Activated CD8-positive, alpha-beta memory T cell treated with anti-CD3 and anti-CD28 coated beads for 1 hour (primary cell): ENCODE measurements at places on chromosomes 7 and 10.

DNA sequence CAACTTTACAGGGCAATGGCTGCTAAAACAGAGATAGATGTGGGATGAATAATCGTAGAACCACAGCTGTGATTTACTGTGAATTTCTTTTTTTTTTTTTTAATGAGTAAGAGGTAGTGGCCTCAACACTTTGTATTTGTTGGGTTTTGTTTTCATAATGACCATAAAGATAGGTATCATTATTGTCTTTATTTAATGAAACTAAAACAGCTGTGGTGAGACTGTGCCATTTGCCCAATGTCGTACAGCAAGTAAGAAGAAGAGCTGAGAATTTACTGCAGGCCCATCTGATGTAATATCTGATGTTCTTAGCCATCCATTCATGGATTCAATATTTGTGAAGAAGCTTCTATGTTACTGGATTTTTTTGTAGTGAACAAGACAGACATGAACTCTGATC, 271.2 kb downstream of the IPMK start:
- DNase-seq = no peak

DNA sequence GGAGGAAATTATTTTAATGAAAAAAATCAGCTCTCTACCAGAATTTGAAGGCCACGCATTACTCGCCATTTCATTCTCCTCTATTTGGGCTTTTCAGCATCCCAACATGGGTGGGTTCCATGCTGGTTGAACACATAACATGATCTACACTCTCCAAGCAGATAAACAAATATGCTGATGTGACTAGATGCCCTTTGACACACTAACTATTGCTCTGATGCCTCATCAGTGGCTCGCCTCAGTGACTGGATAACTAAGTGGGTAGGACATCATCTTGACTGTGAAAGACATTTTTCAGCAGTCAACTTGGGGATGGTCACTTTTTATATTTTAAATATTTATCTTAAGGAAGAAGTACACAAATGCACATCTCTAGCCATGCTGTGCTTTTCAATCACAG, 113.9 kb upstream of the LAMB4 start:
- no peak for DNase-seq

DNA sequence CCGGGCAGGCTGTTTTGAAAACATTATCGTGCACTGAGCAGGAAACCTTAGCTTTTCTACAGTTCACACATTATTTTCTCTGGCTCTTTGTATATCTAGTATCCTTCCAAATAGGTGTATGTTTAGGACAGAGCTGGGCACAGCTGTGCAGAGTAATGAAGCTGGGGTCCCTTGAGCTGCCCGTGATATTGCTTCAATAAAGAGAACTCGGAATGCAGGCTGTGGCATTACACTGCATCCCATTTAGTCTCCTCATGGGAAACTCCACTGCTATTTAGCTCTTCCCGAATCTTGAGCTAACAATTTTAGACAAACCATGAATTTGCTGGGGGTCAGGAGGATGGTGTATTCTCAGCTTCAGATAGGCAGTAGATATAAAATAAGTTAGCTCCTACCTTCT, 348.3 kb downstream of the ACTR3B start:
- no peak for DNase-seq

DNA sequence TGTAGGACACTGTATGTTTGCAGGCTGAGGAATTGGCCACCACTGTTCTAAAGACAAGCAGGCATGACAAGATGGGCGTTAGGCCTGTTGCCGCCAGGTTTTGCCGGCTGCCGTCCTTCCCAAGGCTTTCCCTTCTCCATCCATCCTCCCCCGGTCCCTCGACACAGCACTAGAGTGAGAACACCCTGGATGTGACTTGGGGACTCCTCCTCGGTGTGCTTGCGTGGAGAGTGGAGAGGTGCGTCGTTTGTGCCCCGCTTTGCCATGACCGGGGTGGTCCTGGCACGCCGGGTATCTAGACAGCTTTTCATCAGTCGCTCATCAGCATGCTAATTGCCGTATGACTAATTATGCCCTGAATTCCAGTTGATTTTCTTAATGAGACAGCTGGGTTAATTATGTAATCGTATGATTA, 206.6 kb upstream of the SH2B2 start:
- no peak for DNase-seq

- no peak for DNase-seq
Measured at GRCh38 chr7:37511915-37512314, 63.3 kb upstream of the ELMO1 start.

GRCh38 chr7:114341648-114342047, 73.0 kb upstream of the FOXP2 start:
- no peak for DNase-seq

DNA sequence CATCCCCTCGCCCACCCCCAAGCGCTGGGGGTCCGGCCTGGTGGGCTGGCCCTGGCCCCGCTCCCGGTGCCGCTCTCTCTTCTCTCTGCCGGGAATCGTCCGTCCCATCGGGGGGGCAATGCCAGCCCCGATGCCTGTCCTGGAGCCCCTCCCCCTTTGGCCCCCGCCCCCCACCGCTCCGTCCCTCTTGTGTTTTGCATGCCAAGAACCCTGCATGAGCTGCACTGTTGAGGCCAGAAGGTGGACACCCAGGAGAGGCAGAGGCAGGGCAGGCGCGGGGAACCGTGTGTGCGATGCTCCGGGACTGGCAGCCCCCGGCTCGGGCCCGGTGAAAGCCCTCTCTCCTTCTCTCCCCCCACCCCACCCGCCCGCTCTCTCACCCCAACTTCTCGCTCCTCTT, 22.1 kb upstream of the HSPB1 start:
- DNase-seq = no peak

GRCh38 chr10:101726115-101726387, 31.1 kb upstream of the FBXW4 start:
- no peak for DNase-seq

DNA sequence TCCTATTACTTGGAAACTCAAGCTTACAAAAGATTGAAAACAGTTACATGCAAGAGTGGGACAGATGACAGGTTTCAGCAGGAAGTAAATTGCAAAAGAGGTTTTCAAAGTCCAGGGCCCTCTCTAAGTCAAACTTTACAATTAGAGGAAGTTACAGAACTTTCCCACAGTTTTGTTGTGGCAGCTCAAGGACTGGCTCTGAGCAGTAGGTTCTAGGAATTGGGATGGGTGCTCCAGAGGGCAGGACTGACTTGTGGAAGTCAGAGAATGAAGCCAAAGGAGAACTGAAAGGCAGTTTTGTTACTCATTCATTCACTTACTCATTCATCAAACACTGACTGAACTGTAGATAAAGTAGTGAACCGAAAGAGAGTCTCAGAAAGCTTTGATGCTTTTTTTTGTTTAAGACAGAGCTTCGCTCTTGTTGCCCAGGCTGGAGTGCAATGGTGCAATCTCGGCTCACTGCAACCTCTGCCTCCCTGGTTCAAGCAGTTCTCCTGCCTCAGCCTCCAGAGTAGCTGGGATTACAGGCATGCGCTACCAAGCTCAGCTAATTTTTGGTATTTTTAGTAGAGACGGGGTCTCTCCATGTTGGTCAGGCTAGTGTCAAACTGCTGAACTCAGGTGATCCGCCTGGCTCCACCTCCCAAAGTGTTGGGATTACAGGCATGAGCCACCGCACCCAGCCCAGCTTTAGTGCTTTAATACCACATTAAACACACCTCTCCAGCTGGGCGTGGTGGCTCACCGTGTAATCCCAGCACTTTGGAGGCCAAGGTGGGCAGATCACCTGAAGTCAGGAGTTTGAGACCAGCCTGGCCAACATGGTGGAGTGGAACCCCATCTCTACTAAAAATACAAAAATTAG, 66.8 kb upstream of the CCNJ start:
- no peak for DNase-seq

DNA sequence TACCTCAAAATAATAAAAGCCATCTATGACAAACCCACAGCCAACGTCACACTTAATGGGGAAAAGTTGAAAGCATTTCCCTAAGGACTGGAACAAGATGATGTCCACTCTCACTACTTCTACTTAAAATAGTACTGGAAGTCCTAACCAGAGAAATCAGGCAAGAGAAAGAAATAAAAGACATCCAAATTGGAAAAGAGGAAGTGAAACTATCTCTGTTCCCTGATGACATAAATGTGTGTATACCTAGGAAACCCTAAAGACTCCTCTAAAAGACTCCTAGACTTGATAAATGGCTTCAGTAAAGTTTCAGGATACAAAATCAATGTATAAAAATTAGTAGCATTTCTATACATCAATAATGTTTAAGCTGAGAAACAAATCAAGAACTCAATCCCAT, 314.1 kb downstream of the WDR37 start:
- no peak for DNase-seq

DNA sequence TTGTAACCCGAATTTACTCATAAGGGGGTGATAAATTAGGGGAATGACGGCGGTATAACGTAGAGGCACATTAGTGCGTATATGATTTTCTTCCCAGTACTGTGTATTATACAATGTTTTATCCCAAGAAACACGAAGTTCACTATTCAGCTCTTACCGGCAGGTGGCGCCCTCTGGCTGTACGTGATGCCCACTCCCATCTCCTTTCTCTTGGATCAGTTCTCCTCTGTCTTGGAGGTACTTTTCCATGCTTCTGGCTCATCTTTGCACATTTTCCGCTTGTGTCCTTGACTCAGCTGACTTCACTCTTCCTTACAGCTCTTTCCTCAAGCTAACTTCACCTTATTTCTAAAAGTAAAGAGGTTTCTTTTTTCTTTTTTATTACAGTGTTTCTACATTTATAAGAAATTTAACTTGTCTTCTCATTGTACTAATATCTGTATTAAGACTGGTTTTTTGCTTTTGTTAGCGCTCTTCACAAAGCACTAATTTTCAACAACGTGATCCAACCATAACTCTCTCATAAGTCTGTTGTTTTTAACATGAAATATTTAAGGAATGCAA, 21.3 kb downstream of the TMEM176B start:
- peak; percentile 70 for DNase-seq

DNA sequence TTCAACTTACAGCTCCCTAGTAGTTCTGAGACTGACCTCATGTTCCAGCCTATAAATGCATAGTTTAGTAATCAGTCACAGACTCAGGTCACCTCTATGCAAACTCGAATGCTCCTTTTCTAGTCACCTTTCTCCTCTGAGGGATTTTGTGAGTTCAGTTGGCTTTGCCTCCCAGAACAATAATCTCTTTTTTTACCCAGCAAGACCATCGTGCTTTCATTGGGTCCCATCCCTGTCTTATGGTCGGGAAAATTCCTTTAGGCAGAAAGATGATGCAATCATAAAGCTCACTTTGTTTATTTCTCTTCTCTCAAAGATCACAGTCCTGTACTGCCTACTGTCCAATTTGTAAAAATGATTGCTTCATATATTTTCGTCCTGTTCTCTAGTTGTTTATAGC, 38.4 kb downstream of the TWIST1 start:
- DNase-seq = no peak

DNA sequence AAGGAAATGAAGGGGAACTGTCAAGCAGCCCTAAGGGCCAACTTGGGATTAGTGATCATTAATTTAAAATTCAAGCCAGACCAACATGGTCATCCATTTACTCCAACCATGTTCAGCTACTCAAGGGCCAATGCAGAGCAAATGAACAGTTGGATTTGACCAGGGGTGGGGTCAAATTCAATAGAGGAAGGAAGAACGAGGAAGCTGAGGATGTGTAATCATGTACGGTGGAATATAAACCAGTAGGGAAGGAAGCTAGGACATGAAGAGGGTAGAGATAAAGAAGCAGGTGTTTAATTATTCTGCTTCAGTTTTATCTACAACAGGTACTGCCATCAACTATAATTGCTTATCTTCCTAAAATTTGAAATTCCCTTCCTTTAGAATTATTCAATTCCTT, 81.6 kb downstream of the HIBADH start:
- no peak for DNase-seq

DNA sequence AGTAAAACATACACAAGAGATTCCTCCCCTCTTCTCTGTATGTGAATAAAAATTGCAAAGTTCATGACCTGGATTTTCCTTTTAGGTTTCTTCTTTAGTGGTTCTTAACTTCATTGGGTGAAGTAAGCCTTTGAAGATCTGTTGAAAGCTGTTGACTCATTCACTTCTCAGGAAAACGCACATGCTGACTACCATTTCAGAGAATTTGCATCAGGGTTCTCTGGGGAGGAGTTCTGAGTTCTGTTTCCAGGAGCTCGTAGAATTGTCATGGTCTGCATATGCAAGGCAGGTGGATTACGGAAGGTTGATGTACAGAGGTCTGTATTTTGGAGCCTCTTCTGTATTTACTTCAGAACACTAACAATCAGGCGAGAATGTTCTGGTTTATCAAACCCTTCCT, 962 bp upstream of the SLC26A4 start:
- DNase-seq = no peak

GRCh38 chr10:70295926-70296325, 12.1 kb upstream of the NPFFR1 start:
- no peak for DNase-seq

DNA sequence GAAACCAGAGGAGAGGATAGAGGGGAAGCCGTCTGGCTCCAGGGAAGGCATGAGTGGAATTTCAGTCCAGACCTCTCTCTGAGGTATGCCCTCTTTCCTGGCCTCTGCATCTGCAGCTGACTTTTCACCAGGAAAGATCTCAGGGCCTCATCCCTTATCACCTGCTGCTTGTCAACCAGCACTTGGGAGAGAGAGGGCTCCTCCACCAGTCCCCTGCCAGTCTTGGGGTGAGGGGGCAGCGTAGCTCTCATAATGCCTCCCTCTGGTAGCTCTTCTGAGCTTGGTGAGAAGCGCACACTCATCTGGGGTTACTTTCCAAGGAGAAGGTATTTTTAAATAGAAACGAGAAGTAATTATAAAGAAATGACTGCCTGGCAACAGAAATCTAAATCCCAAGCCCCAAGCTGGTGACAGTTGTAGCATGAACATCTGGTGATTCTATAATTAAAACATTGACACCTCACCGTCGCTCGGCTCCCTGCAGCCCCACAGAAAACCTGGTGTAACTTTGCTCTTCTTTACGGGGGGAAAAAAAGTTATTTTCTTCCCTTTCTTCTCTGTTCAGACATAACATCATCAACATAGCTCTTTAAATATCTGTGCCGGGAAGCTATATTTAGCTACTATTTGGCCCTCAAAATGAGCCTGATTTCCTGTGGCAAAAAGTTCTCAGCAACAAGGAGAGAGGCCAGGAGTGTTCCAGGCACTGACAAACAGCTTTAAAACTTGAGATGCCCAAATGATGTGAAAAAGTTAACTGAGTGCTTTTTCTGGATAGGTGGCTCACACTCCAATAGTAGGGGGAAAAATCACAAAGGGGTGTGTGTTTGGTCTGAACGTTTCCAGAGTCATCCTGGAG, 26.9 kb downstream of the HIP1 start:
- DNase-seq = no peak

DNA sequence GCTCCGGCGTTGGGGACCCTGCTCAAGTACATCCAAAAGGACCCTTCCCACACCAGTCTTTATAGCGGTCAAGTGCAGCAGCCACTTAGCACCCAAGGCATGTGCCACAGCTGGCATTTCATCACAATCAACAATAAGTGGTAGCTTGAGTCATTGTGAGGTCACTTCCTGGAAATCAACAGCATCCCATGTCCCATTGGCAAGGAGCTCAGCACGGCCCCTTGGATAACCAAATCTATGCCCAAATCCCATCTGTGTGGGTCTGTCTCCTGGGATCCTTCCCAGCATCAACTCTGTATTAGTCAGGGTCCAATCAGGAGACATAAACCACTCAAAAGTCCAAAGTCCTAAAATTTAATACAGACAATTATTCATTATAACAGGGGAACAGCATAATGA, 27.1 kb downstream of the MDH2 start:
- no peak for DNase-seq
